ENCODE measurements at places on chromosomes 4 and X.

DNA sequence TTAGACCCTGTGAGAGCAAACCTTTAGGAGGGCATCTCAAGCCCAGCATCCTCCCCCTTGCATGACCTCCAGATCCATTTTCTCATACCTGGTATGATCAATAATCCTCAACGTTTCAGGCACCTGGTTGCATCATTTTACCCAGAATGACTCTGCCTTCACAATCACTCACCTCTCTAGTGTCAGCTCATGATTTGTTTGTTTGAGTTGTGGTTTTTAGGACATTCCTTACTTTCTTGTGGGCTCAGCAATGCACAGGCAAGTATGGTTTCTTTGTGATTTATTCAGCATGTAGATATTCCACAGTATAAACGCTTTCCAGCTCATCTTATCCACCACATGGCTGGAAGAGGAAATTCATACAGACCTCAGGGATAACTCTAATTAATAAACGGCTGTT lies 93.6 kb upstream of the CPEB2 start:
- DNase-seq = peak; percentile 30

DNA sequence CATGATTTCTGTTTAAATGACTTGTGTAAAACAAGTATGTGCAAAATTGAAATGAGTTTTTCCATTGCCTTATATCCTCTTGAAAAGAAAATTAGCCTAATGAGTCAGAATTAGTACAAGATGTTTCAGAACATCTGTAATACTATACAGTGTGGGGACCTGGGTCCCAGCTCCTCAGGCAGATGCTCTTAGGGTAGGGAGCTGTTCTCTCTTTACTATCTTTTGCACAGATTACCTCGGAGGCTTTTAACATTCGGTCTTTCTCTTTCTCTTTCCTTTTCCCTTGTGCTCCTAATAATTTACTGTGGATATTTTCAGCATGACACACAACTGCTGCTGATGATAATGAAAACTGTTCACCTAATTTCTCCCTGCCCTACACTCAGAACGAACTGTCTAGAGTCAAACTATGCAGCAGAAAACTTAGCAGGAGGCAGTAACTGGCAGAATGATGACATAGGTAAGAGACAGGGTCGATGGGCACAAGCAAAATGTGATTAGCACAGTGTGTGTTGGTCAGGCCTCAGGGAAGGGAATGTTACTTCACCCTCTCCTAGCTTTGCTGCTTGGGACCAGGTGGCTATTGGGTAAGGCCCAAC lies 455.3 kb downstream of the PDHA2 start:
- no peak for DNase-seq

DNA sequence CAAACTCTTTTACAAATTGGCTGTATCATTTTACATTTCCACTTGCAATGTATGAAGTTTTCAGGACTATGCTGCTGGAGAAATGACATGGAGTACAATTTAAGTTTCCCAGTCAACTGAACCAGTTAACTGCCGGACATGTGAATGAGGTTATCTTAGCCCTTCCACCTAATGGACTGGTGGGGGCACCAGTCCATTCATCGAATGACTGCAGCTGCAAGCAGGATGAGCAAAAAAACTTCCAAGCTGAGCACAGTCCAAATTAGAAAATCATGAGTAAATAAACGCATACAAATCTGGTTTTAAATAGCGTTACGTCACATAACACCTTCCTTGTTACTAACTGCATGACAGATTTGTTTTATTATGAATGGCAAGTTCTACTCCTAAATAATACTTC lies 1131.5 kb downstream of the PCDH18 start:
- DNase-seq = no peak

DNA sequence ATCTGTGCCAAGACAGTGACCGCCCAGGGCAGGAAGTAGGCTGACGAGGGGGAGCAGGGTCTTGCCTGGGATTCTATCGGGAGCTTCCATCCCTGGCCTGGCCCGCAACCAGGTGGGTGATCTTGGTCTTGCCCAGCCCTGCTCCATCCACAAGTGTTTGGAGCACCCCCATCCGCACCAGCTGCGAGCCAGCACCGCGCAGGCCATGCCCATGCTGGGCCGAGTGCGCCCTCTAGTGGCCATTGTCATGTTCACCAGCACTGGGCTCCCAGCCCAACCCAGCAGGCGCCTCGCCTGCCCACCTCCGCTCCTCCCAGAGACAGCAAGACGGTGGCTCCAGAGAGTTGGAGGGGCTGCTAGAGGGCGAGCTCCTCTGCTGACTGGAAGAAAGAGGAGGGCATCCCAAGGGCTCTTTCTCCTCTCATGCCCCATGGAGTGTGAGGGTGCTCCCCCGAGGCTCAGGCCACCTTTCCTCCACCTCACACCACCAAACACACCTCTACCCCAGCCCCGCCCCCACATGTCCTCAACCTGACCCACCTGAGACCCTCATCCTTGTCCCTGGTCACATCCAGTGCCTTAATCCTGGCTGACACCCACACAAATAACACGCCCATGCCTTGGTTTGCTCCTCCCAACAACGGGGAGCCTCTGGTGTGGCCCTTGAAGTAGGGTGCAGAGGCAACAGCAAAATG lies 9.8 kb upstream of the ATP2B3 start:
- DNase-seq = peak; percentile 59

DNA sequence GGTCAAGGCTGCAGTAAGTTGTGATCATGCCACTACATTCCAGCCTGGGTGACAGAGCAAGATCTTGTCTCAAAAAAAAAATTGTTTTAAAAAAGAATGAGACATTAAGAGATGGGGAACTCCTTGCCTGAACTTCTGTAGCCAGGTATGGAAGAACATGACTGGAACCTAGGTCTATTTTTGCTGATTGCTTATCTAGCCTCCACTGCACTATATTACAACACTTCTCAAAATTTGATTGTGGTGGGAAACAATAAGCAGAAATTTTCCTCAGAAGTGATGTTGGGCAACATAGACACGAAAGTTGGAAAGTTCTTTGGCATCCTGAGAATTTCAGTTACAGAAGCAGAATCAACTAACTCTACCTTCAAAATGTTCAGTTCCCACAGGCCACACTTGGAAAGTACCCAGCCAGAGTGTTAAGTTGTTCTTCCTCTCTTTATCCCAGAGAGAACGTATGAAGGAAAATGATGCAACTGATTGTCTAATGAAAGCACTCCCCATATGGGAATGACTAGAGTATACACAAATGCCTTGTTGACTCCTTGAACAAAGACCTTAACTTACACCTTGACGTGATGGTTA lies 50.0 kb downstream of the LUZP4 start:
- DNase-seq = peak; percentile 76

- no peak for DNase-seq
These were observed 111.3 kb downstream of the CEP135 start for GRCh38 chr4:56060036-56060435.

DNA sequence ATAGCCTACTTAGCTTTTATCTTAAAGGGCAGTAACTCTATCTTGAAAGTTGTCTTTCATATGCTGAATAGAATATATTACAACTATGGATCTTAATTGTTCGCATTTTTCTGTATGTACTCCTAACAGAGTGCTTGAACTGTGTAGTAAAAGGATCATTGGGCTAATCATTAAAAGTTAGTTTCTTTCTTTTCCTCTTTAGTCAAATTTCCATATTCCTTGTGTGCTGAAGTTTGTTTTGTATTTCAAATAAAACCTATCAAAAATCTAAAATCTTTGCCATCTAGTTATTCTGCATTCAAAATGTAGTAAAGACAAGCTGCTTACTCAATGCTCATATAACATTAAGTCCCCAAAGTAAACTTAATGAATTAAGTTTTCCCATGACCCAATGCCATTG lies 182.7 kb downstream of the HTR2C start:
- DNase-seq = no peak

DNA sequence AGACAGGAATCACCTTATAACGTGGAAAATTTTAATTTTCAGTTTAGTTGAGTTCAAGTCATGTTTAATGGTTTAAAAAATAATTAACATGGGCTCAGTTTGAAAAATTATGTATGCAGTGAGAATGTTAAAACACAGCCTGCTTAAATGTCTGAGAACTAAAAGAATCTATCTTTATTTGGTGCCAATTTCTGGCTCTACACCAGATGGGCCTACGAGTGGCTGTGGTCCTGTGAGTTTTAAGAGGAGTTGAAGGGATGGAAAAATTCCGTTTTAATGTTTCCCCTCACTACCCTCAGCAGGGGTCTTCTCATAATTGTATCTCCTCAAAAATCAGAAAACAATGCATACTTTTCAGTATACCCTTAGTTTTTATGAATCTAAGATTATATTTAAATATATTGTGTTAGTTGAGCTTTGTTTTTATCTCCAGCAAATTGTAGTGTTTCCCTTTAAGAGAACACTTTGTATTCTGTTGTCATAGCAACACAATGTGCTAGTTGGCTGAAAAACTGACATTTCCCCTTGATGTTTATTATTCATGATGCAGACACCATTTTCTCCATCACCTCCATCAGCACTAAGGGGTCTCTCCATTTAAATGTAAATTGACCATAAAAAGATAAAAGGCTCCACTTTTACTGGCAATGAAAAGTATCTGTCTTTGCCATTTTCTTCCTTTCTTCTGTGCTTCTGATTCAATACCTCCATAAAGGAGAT lies 393.5 kb upstream of the GRIA3 start:
- no peak for DNase-seq

DNA sequence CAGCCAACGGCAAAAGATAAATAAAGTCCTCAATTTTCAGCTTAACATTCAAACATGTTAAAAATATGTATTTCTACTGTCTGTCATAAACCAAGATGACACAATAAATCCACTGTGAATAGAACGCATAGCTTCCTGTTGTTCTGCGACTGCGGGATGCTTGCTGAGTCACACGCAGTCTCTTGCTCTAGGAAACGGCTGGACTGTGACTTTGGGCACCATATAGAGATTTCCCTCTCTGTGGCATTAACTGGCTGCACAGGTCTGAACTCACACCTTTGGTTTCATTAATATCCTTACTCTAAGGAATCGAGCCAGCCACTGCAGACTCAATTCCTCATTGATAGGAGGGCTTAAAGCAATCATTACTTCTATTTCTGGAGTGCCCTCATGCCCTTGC lies 8.4 kb downstream of the BEND4 start:
- no peak for DNase-seq

DNA sequence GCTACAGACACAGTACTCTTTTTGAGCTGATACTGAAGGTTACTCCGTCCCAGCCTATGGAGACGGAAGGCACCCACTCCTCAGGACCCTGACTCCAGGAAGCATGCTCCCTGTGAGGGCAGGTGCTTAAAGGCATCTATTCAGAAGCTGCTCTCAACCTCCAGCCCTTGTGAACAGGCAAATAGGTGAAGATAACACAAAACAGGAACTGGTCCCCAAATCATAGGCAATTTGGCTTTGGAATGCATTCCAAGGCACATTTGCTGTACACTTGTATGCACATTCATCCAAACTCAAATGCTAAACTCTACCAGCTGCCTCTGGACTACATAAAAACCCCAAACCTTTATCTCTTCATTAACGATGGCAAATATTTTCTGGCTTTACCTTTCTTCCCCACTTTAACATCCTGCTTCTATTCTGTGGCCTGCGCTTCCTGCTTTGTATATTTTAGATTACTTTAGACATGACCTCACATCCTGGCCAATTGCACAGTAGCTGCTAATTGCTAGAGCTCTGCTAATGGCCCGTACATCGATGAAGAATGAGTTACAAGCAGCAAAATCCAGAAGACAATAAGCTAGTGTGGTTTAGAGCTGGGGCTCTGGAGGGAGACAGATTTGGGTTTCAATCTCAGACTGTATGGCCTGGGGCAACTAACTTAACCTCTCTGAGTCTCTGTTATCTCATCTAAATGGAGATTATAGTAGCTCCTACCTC lies 3.2 kb downstream of the SEL1L3 start:
- no peak for DNase-seq

DNA sequence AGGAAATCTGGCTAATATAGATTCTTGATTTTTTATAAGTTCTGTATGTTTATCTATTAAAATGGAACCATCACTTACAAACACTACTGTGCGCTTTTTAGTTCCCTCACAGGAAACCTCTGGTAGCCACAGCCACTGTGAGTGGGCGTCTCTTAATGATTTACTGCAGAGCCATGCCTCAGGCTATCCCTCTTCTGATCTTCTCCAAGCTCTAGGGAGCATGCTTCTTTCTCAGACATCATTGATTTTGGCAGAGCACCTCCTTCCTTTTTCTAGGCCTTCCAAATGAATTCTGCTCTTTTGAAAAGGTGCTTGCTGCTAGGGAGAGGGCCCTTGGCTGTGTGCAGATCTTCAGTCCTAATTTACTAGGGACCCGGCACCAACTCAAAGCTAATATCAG lies 61.1 kb upstream of the STS start:
- DNase-seq = no peak

DNA sequence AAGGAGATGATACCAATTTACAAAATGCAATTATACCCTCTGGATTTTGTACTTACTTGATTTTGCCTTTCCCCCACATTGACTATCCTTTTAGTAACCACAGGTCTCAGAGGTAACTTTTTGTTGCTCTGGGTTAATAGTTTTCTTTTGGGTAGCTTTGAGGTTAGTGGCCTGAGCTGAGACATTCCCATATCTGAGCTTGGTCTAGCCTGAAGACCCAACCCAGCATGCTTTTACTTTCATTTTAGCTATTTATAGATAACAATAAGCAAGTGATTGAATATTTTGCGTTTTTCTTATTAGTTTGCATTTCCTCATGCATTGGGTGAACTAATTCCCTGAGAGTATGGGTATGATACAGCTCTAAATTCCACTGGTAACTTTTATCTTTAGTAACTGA lies 11.8 kb downstream of the HTN1 start:
- DNase-seq = no peak

DNA sequence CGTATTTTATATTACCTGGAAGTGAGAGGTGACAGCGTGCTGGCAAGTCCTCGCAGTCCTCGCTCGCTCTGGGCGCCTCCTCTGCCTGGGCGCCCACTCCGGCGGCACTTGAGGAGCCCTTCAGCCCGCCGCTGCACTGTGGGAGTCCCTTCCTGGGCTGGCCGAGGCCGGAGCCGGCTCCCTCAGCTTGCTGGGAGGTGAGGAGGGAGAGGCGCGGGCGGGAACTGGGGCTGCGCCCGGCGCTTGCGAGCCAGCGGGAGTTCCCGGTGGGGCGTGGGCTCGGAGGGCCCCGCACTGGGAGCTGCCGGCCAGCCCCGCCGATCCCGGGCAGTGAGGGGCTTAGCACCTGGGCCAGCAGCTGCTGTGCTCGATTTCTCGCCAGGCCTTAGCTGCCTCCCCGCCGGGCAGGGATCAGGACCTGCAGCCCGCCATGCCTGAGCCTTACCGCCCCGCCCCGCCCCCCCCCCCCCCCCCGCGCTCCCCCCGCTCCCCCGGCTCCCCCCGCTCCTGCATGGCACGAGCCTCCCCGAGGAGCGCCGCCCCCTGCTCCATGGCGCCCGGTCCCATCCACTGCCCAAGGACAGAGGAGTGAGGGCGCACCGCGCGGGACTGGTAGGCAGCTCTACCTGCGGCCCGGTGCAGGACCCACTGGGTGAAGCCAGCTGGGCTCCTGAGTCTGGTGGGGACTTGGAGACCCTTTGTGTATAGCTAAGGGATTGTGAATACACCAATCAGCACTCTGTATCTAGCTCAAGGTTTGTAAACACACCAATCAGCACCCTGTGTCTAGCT lies 298.9 kb upstream of the MAGEB16 start:
- no peak for DNase-seq

DNA sequence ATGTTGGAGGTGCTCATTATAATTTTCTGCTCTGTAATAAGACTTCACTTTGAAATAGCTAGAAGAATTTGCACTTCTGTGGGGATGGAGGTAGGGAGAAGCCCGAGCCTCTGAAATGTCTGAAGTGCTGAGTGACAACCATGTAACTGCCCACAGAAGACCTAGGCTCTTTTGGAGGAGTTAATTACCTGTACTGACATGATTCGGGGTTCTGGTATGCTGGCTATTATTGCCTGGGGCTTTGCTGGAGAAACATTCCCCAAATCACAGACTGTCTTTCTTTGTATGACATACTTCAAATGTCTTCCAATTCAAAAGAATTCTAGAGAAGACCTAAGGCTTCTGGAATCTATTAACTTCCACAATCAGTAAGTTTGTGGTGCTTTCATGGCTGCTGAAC lies 211.2 kb upstream of the POF1B start:
- no peak for DNase-seq

Data from fibroblast of mammary gland (primary cell).